ENCODE measurements at places on chromosomes 6 and 20. TPM values are rescaled to one million over a fixed set of nuclear protein-coding genes. Genes with fewer than 3 reads are reported as not detected.

GRCh38 chr20:20463933-20464374 lies 96.0 kb downstream of the INSM1 start:
- DNase-seq = no peak

DNA sequence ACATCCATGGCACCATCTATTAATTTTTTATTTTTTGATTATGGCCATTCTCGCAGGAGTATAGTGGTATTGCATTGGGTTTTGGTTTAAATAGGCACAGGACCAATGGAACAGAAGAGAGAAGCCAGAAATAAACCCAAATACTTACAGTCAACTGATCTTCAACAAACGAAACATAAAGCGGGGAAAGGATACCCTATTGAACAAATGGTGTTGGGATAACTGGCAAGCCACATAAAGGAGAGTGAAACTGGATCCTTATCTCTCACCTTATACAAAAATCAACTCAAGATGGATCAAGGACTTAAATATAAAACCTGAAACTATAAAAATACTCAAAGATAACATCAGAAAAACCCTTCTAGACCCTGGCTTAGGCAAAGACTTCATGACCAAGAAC lies 25.3 kb upstream of the RUNX2 start:
- no peak for DNase-seq

- peak; percentile 61 for DNase-seq
Measured at GRCh38 chr20:6583134-6583738, 184.2 kb upstream of the BMP2 start.

DNA sequence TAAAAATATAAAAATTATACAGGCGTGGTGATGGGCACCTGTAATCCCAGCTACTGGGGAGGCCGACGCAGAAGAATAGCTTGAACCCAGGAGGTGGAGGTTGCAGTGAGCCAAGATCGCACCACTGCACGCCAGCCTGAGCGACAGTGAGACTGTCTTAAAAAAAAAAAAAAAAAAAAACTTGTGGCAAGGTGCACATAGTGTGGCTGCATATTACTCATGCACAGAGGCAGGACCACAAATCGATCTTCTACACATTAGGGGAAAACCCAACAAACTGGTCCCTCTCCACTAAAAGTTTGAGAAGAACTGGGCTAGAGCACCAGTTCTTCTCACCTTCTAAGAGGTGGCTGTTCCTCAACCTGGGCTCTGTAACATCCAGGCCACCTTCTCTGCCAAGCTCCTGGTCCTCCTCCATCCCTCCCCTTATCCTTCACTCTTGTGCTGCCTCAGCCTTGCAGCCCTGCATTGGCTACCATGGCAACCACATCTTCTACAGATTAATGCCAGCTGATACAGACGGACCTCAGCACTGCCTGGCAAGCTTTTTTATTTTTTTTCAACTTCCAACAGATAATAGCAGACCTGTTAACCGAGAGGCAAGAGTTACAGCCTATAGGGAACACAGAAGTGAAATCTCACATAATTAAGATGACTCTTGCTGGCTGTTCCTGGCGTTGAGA lies 88.0 kb downstream of the ATP9A start:
- no peak for DNase-seq

DNA sequence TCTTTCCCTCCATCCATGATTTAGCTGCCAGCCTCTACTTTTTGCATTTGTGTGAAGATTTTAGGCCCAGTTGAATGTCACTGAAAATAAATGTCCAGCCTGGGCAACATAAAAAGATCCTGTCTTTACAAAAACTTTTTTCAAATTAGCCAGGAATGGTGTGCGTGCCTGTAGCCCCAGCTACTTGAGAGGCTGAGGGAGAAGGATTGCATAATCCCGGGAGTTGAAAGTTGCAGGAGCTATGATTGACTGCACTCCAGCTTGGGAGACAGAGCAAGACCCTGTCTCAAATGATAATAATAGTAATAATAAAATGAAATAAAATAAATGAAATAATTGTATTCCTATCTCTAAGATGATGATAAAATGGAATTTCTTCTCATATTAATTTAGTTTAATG lies 5.0 kb upstream of the GFOD1 start:
- DNase-seq = no peak

DNA sequence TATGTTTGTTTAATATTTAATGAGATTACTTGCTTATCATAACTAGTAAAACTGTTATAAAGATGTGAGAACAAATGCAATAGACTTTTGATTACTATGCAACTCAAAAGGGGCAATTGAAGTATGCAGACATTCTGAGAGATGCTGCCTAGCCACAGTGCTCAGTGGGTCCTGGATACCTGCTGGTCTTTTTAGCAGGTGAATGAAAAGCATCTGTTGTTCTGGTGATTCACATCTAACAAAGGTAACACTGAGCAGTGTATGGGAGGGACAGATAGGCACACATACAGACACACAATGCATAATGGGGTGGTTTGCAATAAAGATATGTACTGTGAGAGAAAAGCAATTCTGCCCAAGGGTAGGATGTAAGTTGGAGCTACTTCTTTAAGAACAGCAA lies 46.9 kb downstream of the OGFRL1 start:
- no peak for DNase-seq

- DNase-seq = no peak
Measured at GRCh38 chr6:161139766-161140553, 133.9 kb downstream of the AGPAT4 start.

- DNase-seq = no peak
Measured at GRCh38 chr20:46998477-46999240, 104.0 kb downstream of the EYA2 start.

DNA sequence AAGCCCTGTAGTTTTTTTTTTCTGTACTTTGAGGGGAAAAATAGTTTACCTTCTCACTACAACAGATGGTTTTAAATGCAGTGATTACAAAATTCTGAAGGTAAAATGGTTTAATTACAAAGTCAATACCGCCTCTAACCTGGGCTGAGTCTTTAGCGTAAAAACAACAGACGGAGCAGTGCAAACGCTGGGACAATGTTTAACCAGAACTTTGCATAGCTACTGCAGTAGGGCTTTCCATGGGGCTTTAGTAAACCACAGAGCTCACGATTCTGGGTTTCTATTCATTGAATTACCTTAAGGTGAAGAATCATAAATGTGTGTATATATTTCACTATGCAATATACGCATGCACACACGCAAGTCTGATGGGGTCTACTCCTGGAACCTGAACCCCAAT lies 77.9 kb downstream of the RFX6 start:
- DNase-seq = no peak

DNA sequence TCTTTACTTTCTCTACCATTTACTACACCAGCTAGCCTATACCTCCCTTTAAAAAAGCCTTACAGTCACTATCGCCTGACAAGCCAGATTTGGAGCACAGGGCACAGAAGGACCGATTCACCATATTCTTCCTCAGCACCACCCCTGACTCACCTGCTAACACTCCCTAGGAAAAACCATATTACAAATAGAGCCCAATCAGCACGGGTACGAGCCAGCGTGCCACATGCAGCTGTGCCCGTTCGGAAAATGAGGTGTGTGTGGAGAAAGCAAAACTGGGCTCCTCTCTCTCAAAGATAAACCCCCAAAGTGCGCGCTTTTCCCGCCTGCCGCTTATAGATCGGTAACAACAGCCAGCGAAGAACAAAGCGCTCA lies 1.2 kb downstream of the SYNCRIP start:
- DNase-seq = no peak

- DNase-seq = no peak
Measured at GRCh38 chr6:168524571-168525001, 83.6 kb downstream of the SMOC2 start.

SLC22A23 gene
- 2.7 TPM for total RNA-seq

CD109 gene
- 47.3 TPM for total RNA-seq

OSBPL2 gene
- total RNA-seq = 14.9 TPM

IP6K3 gene
- 5.3 TPM for total RNA-seq

C20orf141 gene
- not detected for total RNA-seq

CD93 gene
- not detected for total RNA-seq

KCNG1 gene
- 17.7 TPM for total RNA-seq

EFHC1 gene
- 15.8 TPM for total RNA-seq

DEFB132 gene
- not detected for total RNA-seq

TULP1 gene
- total RNA-seq = not detected

PLCG1 gene
- total RNA-seq = 69.1 TPM

DXO gene
- total RNA-seq = 13.1 TPM
